Muscle of leg (tissue), 16 donors: ENCODE measurements at places on chromosomes 7 and 10. TPM values are rescaled to one million over a fixed set of nuclear protein-coding genes. Genes with fewer than 3 reads are reported as not detected.

DNA sequence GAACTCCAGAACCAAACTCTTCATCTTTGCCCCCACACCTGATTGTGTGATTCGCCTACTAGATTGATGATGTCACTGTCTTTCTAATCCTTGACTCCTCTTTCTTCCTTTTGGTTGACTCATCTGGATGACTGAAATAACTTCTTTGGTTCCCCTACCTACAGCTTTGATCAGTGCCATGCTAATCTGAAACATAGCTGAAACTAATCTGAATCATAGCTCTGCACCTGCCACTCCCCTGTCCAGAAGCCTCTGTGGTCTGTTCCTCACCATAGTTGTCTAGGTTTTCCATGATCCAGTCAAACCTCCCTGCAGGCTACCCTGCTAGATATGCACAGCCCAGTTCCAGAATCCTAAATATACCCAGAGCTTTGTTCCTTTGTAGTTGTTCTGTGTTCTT is 51.9 kb downstream of the ZNF365 start:
- H3K4me3 ChIP-seq: no peak overlapping the region
- H3K27ac ChIP-seq: no peak overlapping the region
- H3K4me1 ChIP-seq: no peaks in the 10 kb centered on the region
- no peak for DNase-seq
- H3K27me3 ChIP-seq: peaks cover 2% of the 10 kb centered on the region

FAM237B gene
- total RNA-seq: not detected

CDC14C gene
- total RNA-seq: 0.04 TPM

DNA sequence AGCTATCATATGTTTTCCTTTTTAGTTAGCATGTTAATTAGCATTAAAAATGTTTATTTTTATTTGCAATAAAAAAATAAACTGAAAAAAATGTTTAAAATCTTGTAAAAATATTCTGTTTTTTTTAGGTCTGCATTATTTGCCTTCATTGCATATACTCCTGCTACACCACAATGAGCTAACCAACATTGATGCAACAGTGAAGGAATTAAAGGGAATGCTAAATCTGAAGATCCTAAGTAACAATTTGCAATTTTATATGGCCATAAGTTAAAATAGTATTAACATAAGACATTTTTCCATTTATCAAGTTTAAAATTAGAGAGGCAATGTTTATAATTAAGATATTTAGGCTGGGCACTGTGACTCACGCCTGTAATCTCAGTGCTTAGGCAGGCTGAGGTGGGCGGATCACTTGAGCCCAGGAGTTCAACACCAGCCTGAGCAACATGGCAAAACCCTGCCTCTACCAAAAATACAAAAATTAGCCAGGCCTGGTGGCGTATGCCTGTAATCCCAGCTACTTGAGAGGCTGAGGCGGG is 32.2 kb downstream of the LRRC72 start:
- no peak for DNase-seq
- H3K4me1 ChIP-seq: no peaks in the 10 kb centered on the region
- no peaks in the 10 kb centered on the region for H3K27me3 ChIP-seq
- H3K27ac ChIP-seq: no peak overlapping the region
- H3K4me3 ChIP-seq: no peak overlapping the region

SPDYE2 gene
- 0.04 TPM for total RNA-seq

C7orf57 gene
- total RNA-seq: 0.09 TPM

TFEC gene
- 1.2 TPM for total RNA-seq

GDF2 gene
- not detected for total RNA-seq

CRYGN gene
- 0.09 TPM for total RNA-seq

GRCh38 chr7:48042216-48042615 is 6.9 kb downstream of the C7orf57 start:
- no peaks in the 10 kb centered on the region for H3K4me1 ChIP-seq
- H3K27ac ChIP-seq: no peak overlapping the region
- no peaks in the 10 kb centered on the region for H3K36me3 ChIP-seq
- H3K4me3 ChIP-seq: no peak overlapping the region
- peaks cover 6% of the 10 kb centered on the region for H3K27me3 ChIP-seq

DNA sequence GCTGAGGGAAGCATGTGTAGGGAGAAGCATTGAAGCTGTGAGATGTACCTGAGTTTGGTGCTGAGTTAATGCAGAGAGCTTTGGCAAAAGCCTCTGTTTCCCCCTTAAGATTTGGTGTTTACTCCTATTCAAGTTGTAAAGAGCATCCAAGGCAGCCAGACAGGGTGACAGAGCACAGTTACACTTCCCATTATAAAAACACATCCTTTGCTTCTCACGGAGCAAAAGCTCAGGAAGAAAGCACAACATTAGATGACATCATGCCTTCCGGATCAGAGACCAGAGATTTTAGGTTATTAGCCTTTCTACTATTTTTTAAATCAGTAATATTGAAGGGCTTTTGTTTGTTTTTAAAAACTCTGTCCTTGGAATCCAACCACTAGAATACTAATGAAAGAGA is 182.9 kb downstream of the DOCK4 start:
- no peak for DNase-seq
- H3K4me1 ChIP-seq: no peaks in the 10 kb centered on the region
- H3K4me3 ChIP-seq: no peak overlapping the region
- H3K36me3 ChIP-seq: no peaks in the 10 kb centered on the region
- no peak overlapping the region for H3K27ac ChIP-seq

DNA sequence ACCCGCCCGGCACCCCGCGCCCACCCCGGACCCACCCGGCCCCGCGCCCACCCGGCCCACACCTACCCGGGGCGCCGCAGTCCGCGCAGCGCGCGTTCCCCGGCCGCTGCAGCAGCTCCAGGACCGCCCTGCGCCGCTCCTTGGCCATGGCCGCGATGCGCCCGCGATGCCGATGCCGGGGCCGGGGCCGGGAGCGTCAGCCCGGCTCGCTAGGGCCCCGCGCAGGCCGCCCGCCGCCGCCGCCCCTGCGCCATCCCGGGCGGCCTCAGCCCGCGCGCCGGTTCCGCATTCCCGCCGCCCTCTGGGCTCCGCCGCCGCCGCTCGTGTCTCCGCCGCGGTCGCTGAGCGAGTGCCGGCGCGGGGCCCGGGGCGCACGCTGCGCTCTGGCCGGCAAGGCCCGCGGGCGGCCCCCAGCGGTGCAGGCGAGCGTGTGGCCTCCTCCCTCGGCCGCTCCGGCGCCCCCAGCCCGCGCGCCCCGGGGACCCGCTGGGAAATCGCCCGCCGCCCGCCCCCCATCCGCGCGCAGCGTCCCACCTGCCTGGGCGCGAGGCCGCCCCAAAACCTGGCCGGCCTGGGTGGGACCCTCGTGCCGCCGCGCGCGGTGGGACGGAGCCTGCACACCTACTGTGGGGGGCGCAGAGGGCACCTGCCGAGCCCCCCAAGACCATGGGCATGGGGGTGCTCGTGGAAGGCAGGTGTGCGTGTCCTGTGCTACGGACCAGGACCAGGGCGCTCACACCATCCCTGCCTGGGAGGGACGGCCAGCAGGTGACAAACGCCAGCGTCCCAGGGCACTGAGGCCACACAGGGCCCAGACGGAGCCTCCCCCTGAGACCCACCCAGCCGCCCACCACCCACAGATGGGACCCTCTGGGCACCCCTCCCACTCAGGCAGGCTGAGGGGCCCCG is at the start of gene ADAP1:
Gene ADAP1 (minus strand): TSS at position 351 of the 909 bp plus-strand sequence. CDS start 203 bp downstream, at position 148.
- H3K4me3 ChIP-seq: peak within 1 kb of the TSS; percentile 17
- peaks cover 14% of the 10 kb centered on the region for H3K4me1 ChIP-seq
- H3K27me3 ChIP-seq: peaks cover 39% of the 10 kb centered on the region
- peak; percentile 68 for DNase-seq
